ENCODE measurements at places on chromosomes 3 and 15.

DNA sequence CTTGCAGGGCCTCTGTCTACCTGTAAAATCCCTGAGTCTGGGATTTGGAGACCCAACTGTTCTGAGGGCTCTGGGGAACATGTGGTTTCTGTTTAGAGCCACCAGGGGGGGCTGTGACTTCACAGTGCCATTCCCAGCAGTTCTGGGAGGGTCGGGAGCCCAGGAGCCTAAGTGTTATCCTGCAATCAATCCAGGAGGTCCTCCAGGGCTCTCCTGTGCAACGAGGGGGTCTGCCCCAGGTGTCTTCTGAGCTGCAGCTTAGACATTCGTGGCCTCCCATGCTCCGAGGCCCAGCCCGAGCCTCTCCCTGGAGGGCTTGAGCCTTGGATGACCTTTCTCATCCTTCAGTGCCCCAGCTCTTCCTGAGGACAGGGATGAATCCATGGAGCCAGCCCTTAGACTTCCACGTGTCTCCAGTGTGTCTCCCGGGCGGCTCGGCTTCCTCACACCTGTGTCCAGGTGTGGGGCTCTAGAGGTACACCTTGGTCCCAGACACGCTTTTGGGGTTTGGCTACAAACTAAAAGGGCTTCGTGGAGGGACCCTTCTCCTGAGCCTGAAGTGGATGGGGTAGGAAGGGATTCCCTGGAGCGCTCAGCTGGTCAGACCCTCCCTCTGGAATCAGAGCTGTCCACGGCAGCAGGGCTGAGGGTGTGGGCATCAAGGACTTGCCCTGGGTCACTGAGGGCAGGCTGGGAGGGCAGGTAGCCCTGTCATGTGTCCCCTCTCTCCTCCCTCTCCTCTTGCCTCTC lies 20.3 kb upstream of the ABTB1 start:
- peak; percentile 70 for DNase-seq

GRCh38 chr15:58875343-58875742 lies 58.1 kb downstream of the SLTM start:
- no peak for DNase-seq

DNA sequence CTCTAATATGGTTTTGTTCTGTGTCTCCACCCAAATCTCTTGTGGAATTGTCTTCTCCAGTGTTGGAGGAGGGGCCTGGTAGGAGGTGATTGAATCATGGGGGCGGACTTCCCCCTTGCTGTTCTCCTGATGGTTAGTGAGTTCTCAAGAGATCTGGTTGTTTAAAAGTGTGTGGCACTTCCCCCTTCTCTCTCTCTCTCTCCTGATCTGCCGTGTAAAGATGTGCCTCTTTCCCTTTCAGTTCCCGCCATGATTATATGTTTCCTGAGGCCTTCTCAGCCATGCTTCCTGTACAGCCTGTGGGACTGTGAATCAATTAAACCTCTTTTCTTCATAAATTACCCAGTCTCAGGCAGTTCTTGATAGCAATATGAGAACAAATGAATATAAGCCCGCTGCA lies 33.1 kb downstream of the RETNLB start:
- DNase-seq: no peak

- no peak for DNase-seq
These were observed 125.4 kb upstream of the SPATA16 start for GRCh38 chr3:173266441-173266840.

- DNase-seq: no peak
These were observed 144.3 kb downstream of the TJP1 start for GRCh38 chr15:29677871-29678461.

DNA sequence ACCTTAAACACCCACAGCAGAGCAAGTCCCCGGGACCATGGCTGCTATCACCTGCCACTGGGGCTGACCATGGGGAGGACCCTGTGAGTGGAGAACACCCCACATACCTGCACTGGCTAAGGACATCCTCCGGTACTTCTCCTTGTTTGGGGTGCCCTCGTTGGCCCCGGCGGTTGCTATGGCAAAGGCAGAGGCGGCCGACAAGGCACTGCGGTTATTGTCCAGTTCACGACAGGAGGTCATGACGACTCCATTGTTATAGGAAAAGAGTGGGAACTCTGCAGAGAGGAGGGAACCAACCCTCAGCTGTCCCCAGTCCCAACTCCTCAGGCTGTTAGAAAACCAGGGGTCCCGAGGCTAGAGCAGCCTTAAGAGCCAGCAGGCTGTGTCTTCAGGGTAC lies 54.8 kb upstream of the CTSH start:
- no peak for DNase-seq

- no peak for DNase-seq
These were observed 34.3 kb downstream of the IL20RB start for GRCh38 chr3:136992115-136992514.

DNA sequence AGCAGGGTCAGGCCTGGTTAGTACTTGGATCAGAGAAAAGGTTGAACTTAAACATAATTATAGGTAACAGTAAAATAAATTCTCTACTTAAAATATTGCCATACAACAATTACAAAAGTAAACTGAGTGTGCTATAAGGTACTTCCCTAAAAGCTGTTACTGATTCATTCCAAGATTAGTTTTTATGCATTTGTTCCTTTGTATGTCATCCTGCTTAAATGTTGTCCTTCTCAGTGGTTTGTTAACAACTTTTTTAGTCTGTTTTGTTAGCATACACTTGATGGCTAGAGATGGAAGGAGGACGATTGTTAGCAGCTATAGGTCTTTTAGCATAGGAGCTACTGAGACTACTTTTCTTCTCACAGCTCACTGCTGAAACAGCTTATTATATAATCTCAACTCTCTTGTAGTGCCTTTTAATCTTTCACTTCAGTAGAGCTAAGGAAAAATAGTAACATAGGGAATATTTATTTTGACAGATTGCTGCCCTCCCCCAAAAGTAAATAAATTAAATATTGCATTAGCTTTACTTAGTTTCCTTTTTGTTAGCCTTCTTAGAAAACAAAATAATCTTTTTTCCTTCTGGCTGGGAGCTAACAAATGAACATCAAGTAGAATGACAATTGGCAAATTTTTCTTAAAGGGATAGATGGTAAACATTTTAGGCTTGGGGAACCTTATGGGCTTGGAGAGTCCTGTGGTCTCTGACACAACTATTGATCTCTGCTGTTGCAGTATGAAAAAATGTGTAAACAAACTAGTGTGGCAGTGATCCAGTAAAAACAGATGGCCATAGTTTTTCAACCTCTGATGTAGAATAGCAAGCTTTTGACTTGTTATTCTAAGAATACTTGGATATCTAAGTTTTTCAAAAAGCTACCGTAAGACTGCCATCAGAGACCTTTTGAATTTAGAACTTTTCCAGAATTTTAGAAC lies 39.5 kb downstream of the USP8 start:
- DNase-seq: peak; percentile 37

DNA sequence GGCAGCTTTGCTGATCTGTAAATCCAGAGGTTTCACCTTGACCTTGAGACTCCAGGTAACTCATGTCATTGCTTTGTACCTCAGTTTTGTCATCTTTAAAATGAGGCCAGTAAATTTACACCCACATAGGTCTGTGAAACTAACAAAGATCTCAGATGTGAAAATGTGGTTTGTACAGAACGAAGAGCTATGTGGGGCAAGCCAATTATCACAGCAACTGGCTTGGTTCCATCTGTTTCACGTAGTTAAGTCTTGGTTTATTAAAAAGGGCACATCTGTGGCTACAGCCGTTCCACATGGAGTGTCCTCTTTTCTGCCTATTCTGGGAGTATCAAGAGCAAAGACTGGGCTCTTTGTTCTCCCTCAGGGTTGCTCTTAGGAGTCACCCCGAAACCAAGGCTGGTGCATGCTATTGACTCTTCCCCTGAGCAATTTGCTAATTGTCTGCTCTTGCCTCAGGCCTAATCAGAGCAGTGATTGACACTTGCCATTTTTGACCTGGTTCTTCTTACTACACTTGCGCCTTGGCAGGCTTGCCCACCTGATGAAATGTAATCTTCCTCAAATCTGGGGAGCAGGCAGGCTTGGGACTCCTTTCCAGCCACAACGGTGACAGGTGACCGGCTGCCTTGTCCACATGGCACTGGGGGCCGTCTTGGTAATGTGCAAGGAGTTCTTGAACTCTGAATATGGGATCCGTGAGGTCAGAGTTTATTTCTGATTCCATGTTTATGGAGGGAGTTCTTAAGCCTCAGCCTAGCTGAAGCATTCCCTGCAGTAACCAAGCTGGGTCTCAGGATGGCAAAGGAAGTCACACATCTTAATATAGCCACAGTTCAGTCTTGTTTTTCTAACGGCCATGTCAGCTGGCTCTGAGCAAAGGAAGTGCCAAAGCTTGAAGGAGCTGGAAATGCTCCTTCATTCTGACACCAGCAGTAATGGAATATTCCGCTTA lies 40.1 kb downstream of the EAF1 start:
- DNase-seq: peak; percentile 21

GRCh38 chr15:64009798-64010261 lies 36.5 kb downstream of the DAPK2 start:
- DNase-seq: no peak

DNA sequence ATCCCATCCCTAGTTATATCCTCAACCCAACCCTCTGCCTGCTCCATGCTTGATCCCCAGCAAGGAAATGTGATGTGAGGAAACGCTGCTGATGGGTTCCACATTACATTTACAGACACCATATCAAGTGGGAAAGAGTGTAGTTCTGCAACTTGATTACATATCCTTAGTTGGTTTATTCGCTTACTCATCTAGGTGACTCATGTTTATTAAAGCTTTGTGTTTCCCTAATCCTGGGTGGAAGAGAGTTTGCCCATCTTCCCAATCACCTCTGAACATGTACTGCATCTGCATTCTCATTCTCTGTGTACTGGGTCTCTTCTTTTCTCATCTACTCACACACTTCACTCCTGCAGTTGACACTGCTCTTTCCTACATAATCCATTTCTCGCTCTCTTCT lies 91.7 kb upstream of the PDZRN3 start:
- no peak for DNase-seq

- DNase-seq: no peak
These were observed 38.0 kb upstream of the XCR1 start for GRCh38 chr3:46065294-46065705.

GRCh38 chr15:80777137-80777536 lies 2.0 kb upstream of the CEMIP start:
- DNase-seq: no peak

DNA sequence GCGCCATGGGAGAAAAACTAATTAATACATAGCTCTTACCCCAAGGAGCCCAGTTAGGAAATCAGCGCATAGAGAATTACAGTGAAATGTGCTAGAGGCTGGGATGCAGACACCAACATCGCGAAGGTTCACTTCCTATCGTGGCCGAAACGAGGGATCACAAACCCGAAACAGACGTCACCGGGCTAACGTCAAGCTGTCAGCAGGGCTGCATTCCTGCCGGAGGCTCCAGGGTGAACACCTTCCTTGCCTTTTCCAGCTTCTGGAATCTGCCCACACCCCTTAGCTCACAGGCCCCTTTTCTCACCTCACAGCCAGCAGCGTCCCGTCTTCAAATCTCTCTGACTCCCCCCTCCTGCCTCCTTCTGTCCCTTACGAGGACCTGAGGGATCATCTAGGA lies 13.0 kb downstream of the GP5 start:
- no peak for DNase-seq

GRCh38 chr3:14647976-14648955 lies 3.3 kb upstream of the CCDC174 start:
- DNase-seq: no peak

GRCh38 chr15:52421029-52421428 lies 107.7 kb downstream of the MYO5A start:
- DNase-seq: no peak

DNA sequence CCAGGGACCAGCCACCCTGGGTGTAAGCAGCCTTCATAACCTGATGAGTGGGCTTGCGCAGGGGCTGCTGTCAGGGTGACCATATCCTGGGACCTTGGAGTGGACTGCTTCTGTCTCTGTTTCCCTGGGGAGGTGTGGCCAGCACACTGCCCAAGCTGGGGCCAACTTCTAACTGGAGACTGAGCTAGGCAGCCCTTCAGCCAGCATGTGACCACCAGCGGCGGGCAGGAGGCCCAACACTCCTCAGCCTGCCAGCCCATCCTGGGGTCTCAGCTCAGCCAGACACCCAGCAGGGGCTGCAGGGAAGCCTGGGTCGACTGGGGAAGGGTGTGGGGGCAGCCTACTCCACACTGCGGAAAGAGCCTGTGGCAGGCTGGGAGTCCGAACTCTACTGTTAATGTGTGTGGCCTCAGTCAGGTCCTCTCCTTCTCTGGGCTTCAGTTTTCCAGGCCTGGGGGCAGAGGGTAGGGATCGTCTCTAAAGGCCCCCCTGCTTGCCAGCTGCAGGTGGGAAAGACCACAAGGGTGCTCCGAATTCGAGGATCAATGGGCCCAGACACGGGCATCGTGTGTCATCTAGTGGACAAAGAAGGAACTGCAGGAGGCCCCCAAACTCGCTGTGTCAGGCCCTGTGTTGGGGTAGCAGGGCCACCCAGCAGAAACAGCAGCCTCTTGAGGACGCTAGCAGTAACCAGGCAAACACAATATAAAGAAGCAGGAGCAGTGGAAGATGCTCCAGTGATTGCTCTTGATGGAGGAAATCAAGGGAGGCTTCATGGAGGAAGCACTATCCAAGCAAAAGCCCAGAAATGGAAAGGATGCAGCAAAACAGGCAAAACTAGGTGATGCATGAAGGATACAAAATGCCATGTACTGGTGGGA lies 2.0 kb upstream of the SEMA3G start:
- no peak for DNase-seq

- DNase-seq: no peak
These were observed 165.2 kb downstream of the OSBPL10 start for GRCh38 chr3:31815631-31816440.

- DNase-seq: no peak
These were observed 12.4 kb downstream of the C3orf20 start for GRCh38 chr3:14687360-14687759.

DNA sequence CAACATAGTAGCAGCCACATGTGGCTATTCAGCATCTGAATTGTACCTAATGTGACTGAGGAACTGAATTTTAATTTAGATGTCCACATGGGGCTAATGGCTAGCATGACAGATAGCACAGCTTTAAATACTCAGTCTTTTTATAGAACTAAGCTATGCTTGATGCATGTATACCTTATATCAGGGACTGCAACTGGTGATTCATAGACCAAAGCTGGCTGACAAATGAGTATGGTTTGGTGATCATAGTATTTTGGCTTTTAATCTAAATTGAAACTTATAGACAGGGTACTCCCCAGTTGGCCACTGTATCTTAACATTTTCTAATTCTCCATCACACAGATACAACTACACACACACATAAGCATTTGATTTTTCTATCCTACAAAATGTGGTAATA lies 83.6 kb downstream of the IGSF11 start:
- DNase-seq: no peak

- DNase-seq: no peak
These were observed 309.4 kb upstream of the WNT5A start for GRCh38 chr3:55796533-55796932.

DNA sequence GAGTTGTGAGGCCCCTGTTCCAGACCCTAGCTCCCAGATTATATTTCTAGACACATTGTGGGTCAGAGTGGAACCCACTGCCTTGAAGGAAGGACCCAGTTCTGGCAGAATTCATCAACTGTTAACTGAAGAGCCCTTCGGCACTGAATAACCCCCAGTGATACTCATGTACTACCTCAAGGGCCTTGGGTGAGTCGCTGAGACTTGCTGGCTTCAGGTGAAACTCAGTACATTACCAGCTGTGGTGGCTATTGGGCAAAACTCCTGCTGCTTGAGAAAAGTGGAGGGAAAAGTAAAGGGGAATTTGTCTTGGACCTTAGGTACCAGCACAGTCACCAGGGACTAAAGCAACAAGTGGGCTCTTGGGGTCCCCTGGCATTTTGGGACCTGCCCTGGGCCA lies 394.9 kb upstream of the EPHA3 start:
- DNase-seq: no peak

- no peak for DNase-seq
These were observed 772.8 kb upstream of the LMCD1 start for GRCh38 chr3:7728566-7729519.

- no peak for DNase-seq
These were observed 27.7 kb upstream of the VPS33B start for GRCh38 chr15:91050128-91050455.

All from NCI-H1694 treated with DMSO at 0.1 percent for 48 hours (cell line).